ENCODE measurements at places on chromosomes 4 and X. TPM values are rescaled to one million over a fixed set of nuclear protein-coding genes. Genes with fewer than 3 reads are reported as not detected.

DNA sequence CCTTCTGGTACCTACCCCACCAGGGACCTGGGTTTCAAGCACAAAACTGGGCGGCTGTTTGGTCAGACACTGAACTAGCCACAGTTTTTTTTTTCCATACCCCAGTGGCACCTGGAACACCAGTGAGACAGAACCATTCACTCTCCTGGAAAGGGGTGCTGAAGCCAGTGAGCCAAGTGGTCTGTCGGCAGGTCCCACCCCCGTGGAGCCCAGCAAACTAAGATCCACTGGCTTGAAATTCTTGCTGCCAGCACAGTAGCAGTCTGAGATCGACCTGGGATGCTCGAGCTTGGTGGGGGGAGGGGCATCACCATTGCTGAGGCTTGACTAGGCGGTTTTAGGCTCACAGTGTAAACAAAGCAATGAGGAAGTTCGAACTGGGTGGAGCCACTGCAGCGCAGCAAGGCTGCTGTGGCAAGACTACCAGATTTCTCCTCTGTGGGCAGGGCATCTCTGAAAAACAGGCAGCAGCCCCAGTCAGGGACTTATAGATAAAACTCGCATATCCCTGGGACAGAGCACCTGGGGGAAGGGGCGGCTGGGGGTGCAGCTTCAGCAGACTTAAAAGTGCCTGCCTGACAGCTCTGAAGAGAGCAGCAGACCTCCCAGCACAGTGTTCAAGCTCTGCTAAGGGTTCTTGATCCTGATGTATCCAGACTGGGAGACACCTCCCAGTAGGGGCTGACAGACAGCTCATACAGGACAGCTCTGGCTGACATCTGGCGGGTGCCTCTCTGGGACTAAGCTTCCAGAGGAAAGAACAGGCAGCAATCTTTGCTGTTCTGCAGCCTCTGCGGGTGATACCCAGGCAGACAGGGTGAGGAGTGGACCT, 223.0 kb downstream of the COX18 start:
- DNase-seq, result no peak

GRCh38 chr4:8540586-8540985, 39.6 kb upstream of the GPR78 start:
- DNase-seq, result no peak

GRCh38 chr4:30847167-30847566, 127.0 kb downstream of the PCDH7 start:
- DNase-seq, result no peak

- no peak for DNase-seq
These were observed 16.8 kb downstream of the BTC start for GRCh38 chr4:74777531-74777930.

DNA sequence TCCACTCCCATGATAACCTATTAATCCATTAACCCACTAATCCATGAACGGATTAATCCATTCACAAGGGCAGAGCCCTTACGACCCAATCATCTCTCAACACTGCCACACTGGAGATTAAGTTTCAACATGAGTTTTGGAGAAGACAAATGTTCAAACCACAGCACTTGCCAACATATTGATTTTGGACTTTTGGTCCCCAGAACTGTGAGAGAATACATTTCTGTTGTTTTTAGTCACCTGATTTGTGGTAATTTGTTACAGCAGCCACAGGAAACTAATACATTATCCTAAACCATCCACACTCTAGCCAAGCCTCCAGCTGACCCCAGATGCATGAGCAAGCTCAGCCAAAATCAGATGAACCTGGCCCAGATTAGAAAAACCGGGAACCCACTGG, 22.4 kb downstream of the SEC24D start:
- DNase-seq, result no peak

- no peak for DNase-seq
These were observed 59.3 kb downstream of the IRF2 start for GRCh38 chr4:184415071-184415470.

DNA sequence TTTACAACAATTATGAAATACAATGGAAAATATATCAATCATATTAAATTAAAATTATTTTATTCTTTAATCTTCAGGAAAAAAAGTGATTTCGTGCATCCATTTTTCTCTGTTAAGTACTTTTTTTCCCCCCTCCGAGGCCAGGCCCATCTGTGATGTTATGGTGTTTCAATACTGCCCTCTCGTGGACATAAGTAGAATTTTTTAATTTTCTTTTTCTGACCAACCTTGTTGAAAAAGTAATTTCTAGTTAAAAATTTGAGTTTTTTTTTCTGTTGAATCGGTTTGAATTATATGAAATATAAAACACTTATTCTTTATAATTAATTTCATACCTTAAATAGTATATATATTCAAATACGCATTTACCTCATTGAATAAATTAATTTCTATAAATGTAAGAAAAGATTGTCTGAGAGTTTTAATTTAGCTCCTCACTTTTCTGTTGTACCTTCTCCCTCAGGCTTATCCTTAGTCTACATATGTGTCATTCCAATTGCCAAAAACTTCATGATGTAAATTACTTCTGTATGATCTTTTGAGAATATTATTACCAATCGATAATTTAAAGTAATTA, 175.8 kb upstream of the TECRL start:
- peak; percentile 35 for DNase-seq

DNA sequence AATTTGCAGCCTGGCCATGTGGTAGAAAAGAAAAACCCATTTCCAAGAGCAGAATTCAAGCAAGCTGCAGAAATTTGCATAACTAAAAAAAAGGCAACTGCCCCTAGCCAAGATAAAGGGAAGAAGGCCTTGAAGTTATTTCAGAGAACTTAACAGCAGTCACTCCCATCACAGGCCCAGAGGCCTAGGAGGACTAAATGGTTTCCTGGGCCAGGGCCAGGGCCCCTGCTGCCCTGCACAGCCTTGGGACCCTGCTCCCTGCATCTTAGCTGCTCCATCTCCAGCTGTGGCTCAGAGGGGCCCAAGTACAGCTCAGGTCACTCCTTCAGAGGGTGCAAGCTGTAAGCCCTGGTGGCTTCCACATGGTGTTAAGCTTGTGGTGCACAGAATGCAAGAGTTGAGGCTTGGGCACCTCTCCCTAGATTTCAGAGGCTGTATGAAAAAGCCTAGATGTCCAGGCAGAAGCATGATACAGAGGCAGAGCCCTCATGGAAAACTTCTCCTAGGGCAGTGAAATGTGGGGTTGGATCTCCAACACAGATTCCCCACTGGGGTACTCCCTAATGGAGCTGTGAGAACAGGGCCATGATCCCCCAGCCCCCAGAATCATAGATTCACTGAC, 6.7 kb upstream of the MID2 start:
- DNase-seq, result peak; percentile 4

DNA sequence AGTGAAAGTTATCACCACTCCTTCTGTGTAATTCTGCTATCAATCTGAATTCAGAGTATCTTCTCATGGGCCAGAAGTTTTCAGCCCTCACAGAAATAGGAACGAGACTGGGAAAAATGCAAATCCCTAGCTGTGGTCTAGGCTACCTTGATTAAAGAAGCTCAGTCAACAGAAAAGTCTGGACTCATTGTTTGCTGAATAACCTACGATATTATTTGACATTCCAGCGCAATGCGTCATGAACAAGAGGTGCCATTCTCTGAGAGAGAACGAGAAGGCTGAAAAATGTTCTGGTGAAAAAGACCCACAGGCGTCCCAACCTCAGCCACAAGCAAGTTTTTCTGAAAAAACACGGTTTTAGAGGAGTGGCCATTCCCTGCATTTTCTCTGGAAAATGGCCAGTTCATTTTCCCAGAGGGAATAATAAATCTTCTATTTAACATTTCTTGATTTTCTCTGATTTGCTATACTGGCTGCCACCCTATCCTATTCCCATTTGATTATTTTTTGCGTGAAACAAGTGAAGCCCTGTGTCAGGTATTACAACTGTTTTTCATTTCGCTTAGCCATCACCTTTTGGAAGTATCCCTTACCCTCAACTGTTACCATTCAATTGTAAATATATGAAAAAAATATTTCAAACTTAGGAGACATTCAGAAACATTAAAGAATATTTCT, 1117.6 kb upstream of the PRKX start:
- DNase-seq, result no peak

- DNase-seq, result no peak
These were observed 62.0 kb downstream of the HTRA3 start for GRCh38 chr4:8331575-8331955.

DNA sequence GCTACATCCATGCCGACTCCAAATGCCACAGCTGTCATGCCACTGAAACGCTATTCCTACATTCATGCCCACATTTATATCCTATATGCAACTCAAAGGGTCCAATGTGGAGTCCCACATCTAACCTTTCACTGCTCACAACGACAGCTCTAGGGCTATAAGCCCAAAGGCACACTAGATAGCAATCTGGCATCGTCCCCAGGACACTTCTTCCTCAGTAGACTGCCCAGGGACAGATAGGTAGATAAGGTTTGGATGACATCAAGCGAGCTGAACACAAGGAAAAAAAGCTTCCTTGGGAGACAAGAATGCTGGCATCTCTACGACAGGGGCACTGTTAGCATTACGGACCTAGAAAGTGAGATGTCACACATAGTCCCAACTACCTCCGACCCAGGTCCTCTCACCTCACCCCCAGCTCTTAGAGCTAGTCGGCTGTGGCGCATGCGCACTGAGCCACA, 685 bp downstream of the RAB9B start:
- no peak for DNase-seq

DNA sequence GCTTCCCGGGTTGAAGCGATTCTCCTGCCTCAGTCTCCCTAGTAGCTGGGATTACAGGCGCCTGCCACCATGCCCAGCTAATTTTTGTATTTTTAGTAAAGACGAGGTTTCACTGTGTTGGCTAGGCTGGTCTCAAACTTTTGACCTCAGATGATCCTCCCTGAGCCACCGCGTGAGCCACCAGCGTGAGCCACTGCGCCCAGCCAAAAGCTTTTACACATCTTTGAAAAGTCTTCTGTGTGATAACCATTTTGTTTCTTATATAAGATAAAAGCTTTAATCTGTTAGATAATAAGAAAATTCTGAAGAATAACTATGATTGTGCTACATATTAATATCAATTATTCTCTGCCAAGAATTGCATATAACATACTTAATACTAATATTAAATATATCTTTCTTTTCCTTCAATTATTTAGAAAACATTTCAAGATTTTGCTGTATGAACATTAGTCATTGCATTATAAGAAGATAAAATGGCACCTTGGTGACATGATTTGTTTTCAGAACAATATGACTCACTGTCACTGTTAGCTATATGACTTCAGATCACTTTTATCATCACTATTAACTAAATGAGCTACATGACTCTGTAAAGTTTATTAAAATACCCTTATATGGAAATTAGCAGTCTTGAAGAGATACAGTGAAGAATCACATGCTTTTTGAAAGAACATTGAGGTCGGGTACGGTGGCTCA, 33.4 kb downstream of the RUFY3 start:
- no peak for DNase-seq

DNA sequence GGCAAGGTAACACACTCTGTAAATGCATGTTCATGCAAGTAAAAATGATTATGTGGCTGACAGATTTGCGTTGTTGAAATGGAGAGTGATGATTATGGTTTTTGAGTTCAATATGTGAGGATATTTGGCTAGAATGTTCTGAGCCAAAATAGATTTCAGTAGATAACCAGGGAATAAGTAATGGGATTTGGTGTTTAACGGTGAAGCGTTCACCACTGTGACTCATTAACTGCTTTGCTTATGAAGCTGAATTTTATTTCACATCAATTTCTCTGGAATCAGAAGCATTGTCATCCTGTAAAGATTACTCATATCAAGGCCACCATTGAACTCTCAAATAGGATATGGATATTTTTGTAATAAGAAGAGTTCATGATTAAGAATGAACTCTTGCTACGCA, 11.7 kb downstream of the AFP start:
- no peak for DNase-seq

GRCh38 chr4:120088507-120088906, 21.9 kb upstream of the MAD2L1 start:
- no peak for DNase-seq

- DNase-seq, result no peak
These were observed 311.2 kb downstream of the DHX15 start for GRCh38 chr4:24273136-24273535.

DNA sequence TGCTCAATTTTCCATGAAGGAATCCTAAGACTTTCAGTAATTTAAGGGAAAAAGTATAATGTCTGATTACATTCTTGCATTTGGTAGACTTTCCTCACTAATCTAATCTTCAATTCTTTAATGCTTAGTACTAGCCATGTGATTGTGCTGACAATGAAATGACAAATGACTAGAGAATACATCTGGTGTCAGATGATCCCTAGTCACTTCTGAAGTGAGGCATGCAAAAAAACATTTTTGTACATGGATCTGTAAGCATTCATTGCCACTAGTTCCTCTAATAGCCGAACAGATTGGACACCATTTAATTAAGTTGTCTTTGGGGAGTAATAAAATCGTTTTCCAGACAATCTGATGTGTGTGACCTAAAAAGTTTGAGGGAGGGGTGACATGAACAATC, 62.7 kb upstream of the NRK start:
- DNase-seq, result no peak

DNA sequence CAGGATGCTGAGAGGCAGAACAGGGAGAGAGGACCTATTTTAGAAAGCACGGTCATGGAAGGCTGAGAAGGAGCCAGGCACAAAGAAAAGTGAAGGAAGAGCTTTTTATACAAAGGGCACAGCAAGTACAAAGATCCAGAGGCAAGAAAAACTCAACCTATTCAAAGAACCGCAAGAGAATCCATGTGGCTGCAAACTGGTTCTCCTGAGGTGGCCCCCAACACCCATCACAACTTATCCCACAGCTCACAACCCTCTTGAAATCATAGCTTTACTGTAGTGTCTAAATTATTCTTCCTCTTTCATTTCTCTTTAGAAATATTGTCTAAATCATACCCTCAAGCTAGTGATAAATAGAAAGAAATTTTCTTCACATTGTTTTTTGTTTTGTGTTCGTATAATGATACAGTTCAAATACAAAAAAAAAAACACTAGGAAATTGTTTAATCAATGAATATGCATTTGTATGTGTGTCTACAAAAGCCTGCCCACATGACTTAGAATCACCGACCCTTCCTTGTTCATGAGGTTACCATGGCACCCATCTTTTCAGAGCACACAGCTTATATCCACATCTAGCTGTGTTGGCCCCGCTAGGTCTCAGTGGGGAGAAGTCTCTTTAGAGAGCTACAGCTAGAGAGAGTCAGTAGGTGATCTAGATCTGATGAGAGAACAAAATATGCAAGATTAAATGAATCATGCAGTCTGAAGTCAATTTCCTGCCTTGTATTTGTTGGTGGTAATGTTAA, 126.9 kb upstream of the DCLK2 start:
- no peak for DNase-seq

DNA sequence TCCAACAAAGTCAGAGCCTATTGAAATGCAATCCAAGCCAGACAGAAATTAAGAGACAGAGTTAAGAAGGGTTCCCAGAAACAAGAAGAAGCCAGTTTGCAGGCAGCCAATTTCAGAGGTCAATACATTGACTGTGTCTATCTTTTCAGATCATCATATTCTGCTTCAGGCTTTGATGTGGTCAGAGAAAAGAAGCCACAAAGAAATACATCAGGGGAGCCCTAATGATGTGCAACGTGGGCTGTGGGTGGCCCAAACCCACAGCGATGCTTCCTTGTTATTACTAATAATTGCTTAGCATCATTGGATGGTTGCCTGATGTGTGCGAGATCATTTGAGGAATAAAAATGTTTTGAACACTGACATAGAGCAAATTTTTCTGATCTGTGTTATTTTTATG, 99.0 kb upstream of the DUSP21 start:
- no peak for DNase-seq

Gene SYNPO2
- 0.18 TPM for total RNA-seq

Gene SLC26A1
- 0.27 TPM for total RNA-seq

Gene TMEM156
- total RNA-seq, result 11.7 TPM
